ENCODE measurements at places on chromosomes 12 and 14. TPM values are rescaled to one million over a fixed set of nuclear protein-coding genes. Genes with fewer than 3 reads are reported as not detected.

DNA sequence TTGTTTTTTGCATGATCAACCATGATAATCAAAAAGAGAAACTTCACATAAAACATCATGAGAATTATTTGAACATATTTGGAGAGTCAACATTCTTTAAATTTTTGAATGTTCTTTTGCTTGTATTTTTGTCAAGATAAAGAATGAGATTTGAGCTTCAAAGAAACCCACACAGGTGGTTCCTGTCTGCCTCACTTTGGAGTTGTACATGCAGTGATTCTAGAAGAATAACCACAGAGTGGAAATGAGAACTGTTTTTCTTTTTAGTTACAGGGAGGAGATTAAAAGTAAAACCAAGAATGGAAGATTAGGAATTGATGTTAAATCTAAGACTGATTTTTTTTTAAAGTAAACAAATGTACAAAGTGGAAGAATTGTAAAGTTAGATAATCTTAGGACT lies 2.3 kb upstream of the ZNF705A start:
- H3K36me3 ChIP-seq, result no peaks in the 10 kb centered on the region
- no peak for DNase-seq
- no peaks in the 10 kb centered on the region for H3K4me1 ChIP-seq
- peaks cover 5% of the 10 kb centered on the region for H3K27me3 ChIP-seq

DNA sequence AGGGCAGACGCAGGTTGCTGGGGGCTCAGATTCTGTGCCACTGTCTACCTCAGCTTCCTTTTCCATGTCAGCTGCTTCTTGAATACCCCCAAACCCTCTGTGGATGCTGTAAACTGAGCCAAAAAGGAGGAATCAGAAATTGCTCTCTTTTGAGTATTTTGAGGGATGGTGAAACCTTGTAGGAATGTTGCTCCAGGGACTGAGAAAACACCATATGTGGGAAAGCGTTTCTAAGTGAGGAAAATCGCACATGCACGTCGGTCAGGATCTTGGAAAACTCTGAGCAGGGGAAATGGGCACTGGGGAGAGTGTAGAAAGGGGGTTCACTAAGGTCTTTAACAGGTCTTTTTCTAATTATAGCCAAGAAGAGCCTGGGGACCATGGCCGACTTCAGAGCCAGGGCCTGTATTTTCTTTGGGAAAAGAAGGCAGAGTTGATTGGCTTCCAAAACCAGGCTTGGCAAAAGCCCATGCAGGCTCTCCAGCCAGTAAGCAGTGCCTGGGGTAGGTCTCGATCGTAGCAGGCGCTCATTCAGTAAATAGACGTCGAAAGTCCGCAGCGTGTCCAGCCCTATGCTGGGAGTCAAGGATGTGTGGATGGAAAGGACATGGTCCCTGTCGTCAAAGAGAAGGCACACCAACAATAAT lies 58.0 kb downstream of the NTF3 start:
- no peaks in the 10 kb centered on the region for H3K36me3 ChIP-seq
- H3K27me3 ChIP-seq, result no peaks in the 10 kb centered on the region
- no peaks in the 10 kb centered on the region for H3K4me1 ChIP-seq
- no peak overlapping the region for H3K27ac ChIP-seq
- DNase-seq, result no peak
- H3K4me3 ChIP-seq, result no peak overlapping the region

INSM2 gene
- polyA plus RNA-seq, result not detected

DNA sequence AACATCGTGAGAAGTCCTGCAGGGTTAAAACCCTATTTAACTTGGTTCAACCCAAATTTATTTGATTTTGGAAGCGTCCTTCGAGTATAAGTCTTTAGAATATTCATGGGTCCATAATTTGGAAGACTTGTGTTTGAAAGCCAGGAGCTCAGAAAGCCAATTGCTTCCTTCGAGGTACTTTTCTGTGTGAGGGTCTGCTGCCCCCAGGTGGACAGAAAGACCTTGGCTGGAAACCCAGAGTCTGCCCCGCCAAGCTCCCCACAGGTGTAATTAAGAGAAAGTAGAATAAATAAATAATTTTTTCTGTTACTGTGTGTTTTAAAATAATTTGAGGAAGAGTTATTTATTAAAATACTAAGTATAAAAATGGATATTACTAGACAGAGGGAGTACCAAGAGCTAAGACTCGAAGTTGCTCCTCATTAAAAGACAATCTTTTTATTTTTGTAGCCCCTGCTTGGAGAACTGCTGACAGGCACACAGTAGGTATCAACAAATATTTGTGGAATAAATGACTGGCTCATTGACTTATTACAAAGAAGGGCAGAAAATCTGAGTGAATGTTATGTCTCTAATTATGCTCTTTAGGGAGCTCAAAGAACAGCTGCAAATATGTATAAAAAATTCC lies 105.8 kb downstream of the PAH start:
- no peak overlapping the region for H3K27ac ChIP-seq
- H3K4me1 ChIP-seq, result no peaks in the 10 kb centered on the region
- no peak for DNase-seq
- no peak overlapping the region for H3K4me3 ChIP-seq
- H3K36me3 ChIP-seq, result no peaks in the 10 kb centered on the region

- H3K27ac ChIP-seq, result no peak overlapping the region
- H3K4me1 ChIP-seq, result no peaks in the 10 kb centered on the region
- H3K4me3 ChIP-seq, result no peak overlapping the region
- H3K27me3 ChIP-seq, result no peaks in the 10 kb centered on the region
- H3K36me3 ChIP-seq, result no peaks in the 10 kb centered on the region
- no peak for DNase-seq
These were observed 200.0 kb downstream of the FOXG1 start for GRCh38 chr14:28966416-28967233.

- H3K4me3 ChIP-seq, result no peak within 1 kb of the TSS
- no peaks in the 10 kb centered on the region for H3K4me1 ChIP-seq
- peaks cover 6% of the 10 kb centered on the region for H3K36me3 ChIP-seq
- H3K27me3 ChIP-seq, result no peaks in the 10 kb centered on the region
These were observed at the start of gene KRT3 for GRCh38 chr12:52795694-52796428. Gene KRT3, minus strand, starts transcription at chr12:52796117. Its CDS starts 75 bp downstream, at chr12:52796042.

DNA sequence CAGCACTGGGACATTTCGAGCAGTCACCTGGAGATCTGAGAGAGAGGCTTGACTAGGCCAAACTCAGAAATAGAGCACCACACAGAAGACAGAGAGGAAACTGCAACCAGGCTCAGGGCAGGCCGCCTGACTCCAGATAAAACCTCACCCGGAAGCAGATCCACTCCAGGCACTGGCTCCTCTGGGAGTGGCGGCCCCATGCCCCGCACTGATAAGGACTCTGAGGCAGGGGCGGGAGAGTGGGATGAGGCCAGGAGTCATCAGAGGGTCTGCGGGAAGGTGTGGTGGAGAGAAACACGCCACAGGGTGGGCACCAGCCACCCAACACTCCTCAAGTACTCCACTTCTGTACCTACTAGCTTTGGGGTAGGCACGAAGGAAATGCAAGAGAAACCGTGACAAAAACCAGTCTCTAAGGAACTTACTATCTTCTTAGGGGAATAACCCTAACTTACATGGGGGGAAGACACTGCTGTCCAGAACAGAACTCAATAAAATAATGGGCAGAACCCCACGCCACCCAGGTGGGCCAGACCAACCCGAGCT lies 71.3 kb downstream of the CHGA start:
- no peaks in the 10 kb centered on the region for H3K27me3 ChIP-seq
- no peaks in the 10 kb centered on the region for H3K36me3 ChIP-seq
- H3K4me3 ChIP-seq, result no peak overlapping the region

GRCh38 chr12:14239935-14240872 lies 125.3 kb upstream of the ATF7IP start:
- H3K27me3 ChIP-seq, result no peaks in the 10 kb centered on the region
- H3K27ac ChIP-seq, result peak overlapping the region; percentile 74
- H3K4me3 ChIP-seq, result peak overlapping the region; percentile 73
- no peak for DNase-seq

GRCh38 chr12:90410962-90411361 lies 544.0 kb downstream of the CCER1 start:
- no peak overlapping the region for H3K27ac ChIP-seq
- no peaks in the 10 kb centered on the region for H3K4me1 ChIP-seq
- H3K4me3 ChIP-seq, result no peak overlapping the region
- H3K36me3 ChIP-seq, result no peaks in the 10 kb centered on the region

DNA sequence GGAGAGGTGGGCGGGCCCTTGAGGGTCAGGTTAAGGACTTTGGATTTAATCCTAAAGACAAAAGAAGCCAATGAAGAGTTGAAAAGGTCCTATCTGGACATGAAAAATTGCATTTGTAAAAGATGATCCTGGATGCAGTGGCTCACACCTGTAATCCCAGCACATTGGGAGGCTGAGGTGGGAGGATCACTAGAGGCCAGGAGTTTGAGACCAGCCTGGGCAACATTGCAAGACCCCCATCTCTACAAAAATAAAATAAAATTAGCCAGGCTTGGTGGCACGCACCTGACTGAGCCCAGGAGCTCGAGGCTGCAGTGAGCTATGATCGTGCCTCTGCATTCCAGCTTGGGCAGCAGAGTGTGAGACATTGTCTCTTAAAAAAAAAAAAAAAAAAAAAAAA lies 2.4 kb upstream of the SLC41A2 start:
- DNase-seq, result no peak
- H3K4me1 ChIP-seq, result peaks cover 17% of the 10 kb centered on the region
- H3K27ac ChIP-seq, result no peak overlapping the region
- no peaks in the 10 kb centered on the region for H3K36me3 ChIP-seq

DNA sequence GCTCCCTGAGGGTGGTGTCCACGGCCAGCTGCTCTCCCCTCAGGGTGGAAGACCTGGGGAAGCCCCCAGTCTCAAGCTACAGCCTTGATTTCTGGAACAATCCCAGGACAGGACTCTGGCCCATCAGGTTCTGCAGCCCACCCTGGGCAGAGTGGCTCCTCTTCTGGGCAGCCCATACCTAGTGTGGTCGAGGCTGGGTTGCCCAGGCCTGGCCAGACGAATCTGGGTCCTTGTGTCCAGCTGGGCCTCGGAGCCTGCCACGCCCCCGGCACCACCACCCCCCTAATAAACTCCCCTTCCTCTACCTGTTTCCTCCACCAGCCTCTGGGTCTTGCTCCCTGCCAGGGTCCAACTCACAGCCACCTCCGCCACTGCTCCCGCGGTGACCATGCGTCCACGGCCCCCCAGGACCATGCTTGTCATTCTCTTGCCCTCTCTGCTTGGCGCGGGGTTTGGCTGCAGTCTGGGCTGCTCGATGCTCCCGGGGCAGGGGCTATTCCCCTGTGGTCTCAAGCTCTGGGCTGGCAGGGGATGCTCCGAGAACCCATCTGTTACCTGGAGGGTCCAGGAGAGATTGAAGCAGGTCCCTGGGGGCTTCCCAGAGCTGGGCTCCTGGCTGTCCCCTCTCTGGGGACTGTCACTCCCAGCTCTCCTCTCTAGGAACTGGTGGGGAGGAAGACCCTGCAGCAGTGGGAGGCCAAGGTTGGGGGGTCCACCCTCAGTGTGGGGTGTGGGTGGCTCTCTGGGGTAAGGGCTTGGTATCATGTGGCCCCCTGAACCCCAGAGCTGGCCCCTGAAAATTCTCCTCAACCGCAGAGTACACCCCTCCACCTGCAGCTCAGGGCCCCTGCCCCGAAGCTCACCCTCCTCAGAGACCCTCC lies 8.7 kb upstream of the GPR132 start:
- peaks cover 29% of the 10 kb centered on the region for H3K4me1 ChIP-seq
- H3K27ac ChIP-seq, result no peak overlapping the region
- H3K27me3 ChIP-seq, result peaks cover 5% of the 10 kb centered on the region
- no peaks in the 10 kb centered on the region for H3K36me3 ChIP-seq
- H3K4me3 ChIP-seq, result no peak overlapping the region
- DNase-seq, result no peak

All from immature natural killer cell (primary cell).